ENCODE measurements at places on chromosomes 6 and 20.

DNA sequence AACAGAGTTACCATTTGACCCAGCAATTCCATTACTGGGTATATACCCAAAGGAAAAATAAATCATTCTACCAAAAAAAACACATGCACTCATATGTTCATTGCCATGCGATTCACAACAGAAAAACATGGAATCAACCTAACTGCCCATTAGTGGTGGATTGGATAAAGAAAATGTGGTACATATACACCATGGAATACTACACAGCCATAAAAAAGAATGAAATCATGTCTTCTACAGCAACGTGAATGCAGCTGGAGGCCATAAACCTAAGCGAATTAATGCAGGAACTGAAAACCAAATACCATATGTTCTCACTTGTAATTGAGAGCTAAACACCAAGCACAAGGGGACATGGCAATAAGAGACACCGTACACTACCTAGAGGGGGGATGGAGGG is 12.5 kb downstream of the RALGAPA2 start:
- H3K27ac ChIP-seq = no peak overlapping the region
- DNase-seq = no peak
- no peak overlapping the region for H3K4me3 ChIP-seq
- no peaks in the 10 kb centered on the region for H3K27me3 ChIP-seq
- H3K4me1 ChIP-seq = no peaks in the 10 kb centered on the region

DNA sequence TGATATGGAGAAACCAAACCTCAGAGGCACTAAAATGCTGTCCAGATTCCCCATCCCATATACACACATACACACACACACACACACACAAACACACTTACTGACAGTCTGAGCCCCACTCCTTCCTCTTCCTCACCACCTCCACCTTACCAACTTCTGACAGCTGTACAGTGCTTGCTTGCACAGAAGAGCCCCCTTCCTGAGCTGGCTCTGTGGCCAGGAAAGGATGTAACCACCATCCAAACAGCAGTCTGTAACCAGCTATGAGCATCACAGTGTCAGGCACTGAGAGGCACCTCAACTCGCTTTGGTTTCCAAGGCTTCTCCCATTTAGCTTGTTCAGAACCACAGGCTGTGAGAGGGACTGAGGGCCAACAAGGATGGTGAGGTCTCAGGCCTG is 5.9 kb upstream of the C6orf136 start:
- H3K36me3 ChIP-seq = peaks cover 30% of the 10 kb centered on the region
- H3K27ac ChIP-seq = peak overlapping the region; percentile 56
- DNase-seq = peak; percentile 15
- H3K4me3 ChIP-seq = no peak overlapping the region
- no peaks in the 10 kb centered on the region for H3K27me3 ChIP-seq

DNA sequence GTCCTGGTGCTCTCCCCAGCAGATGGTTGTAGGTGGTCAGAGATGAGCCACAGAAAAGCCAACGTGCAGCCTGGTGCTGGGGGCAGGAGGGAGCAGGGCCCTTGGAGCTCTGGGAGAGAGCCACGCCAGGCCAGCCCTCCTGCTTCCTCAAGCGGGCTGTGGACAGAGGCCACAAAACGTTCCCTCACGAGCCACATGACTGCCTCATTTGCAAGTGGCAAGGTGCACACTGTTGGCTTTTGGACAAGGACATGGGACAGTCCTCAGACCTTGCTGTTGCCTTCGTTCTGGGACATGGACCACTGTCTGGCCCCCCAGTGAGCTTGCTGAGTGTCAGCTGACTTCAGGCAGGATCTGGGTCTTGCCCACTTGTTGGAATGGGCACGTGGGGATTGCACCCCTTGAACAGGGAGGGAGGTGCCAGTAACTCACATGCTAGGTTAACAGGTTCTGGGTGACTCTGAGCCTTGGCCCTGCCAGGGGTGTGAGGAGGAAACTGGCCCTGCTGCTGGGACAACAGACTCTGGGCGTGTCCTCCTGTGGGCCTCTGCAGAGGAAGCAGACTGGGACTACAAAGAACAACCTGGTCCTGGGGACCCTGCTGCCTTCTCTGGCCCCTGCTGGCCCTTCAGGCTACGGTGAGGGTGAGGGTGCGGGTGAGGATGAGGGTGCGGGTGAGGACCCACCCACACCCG is 2.6 kb downstream of the SLCO4A1 start:
- peaks cover 6% of the 10 kb centered on the region for H3K27me3 ChIP-seq
- H3K4me1 ChIP-seq = peaks cover 20% of the 10 kb centered on the region
- H3K4me3 ChIP-seq = no peak overlapping the region
- DNase-seq = no peak
- no peak overlapping the region for H3K27ac ChIP-seq

DNA sequence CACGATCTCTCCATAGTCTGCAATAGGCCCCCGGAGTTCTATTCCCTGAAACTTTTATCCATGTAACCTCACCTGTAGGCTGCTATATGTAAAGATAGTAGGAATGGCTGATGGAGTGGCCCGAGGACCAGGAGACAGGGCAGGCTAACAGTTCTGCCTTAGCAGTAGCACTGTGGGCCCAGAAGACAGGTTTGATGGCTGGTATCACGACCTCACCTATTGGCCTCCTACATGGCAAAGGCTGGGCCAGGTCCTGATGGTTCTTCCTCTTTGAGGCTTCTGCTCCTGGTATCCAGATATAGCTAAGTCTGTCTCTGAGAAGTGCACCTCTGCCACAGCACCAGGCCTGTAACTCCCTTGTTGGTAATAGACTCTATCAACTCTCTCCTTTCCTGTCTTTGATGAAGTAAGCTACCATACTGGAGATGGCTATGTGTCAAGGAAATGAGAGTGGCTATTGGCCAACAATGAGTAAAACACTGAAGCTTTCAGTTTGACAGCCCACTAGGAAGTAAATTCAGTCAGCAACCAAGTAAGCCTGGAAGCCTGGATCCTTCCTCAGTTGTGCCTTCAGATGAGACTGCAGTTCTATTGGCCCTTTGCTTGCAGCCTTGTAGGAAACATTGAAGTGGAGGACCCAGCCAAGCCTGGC is 5.7 kb downstream of the SPEF1 start:
- H3K4me1 ChIP-seq = peaks cover 3% of the 10 kb centered on the region
- no peak for DNase-seq
- peaks cover 24% of the 10 kb centered on the region for H3K27me3 ChIP-seq
- H3K27ac ChIP-seq = no peak overlapping the region
- no peak overlapping the region for H3K4me3 ChIP-seq

DNA sequence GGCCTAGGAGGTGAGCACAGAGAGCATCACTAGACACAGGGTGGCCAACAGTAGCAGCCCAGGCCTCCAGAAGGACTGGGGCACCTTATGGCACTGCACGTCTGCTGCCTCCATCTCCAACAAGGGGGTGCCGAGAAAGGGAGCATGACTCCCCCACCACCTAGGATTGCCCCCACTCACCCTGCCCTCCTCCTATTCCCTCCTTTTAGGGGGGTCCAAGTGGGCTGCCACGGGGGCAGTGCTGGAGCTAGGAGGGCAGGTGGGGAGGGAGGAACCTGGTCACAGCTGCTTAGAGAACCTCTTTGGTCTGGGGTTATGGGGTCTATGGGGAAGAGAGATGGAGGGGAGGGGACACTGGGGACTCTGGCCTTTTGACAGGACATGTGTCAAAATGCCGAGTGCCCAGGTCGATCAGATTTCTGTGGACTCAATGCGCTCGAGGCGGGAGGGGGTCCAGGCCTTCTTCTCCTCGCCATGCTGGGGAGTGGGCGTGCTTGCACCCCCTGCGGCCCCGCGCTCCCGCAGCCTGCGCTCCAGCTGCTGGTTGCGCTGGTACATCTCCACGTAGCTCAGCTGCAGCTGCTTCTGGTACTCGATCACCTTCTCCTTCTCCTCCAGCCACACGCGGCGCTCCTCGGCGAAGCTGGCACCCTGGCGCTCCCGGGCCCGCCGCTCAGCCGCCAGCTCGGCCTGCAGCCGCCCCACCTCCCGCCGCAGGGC is 4.5 kb upstream of the FASTKD5 start:
- H3K27ac ChIP-seq = no peak overlapping the region
- H3K36me3 ChIP-seq = no peaks in the 10 kb centered on the region
- H3K4me1 ChIP-seq = peaks cover 15% of the 10 kb centered on the region
- no peak for DNase-seq
- peaks cover 26% of the 10 kb centered on the region for H3K27me3 ChIP-seq

GRCh38 chr6:108348655-108349349 is 53.9 kb downstream of the AFG1L start:
- no peak for DNase-seq
- no peaks in the 10 kb centered on the region for H3K4me1 ChIP-seq
- no peaks in the 10 kb centered on the region for H3K27me3 ChIP-seq
- H3K27ac ChIP-seq = no peak overlapping the region
- no peaks in the 10 kb centered on the region for H3K36me3 ChIP-seq
- H3K4me3 ChIP-seq = no peak overlapping the region

DNA sequence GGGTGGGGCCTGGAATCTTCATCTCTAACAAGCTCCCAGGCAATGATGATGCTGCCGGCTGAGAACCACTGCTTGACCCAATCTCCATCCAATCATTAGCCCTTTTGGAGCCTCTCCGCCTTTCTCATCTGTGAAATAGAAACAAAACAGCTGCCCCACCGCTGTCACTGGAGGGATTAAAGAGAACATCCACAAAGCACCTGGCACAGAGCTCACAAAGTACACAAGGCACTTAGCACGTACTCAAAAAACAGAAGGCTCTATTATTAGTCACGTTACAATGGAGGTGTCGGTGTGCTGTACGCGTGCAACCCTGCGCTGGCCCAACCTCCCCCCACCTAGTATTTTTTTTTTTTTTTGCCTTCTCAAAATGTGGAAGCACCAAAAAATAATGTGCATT is 213.5 kb upstream of the ARID1B start:
- H3K27me3 ChIP-seq = no peaks in the 10 kb centered on the region
- H3K36me3 ChIP-seq = no peaks in the 10 kb centered on the region
- H3K4me3 ChIP-seq = no peak overlapping the region
- no peak for DNase-seq

DNA sequence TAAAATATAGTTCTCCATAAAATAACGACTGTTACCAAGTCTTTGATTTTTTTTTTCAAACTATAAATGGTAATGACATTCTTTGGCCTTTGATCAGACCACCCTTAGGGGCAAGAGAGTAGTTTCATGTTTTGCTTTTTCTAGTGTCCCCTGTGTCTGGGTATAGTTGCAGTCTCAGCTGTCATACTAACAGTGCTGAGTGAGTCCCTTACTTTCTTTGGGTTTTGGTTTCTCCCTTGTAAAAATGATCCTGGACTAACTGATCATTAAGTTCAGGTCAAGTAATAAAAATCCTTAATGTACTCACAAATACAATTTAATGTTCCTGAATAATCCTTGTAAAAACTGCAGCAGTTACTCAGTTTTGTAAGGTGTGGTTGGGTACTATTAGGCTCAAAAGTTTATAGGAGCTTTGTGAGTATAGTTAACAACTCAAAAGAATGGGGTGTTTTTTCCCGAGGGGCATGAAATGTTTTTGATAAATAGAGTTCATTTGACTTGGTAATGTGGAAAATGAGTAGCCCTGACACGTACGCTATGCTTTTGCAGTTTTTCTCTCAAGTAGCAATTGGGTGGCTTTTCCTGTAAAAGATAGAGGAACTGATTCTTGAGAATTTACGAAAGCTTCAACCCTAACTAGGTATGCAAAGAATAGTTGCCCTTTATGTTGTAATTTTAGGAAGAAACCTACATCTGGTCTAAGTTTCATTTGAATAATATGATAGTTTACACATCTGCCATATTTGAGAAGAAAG is 6.2 kb downstream of the PTPN1 start:
- no peak for DNase-seq
- H3K27ac ChIP-seq = peak overlapping the region; percentile 65
- H3K36me3 ChIP-seq = no peaks in the 10 kb centered on the region

DNA sequence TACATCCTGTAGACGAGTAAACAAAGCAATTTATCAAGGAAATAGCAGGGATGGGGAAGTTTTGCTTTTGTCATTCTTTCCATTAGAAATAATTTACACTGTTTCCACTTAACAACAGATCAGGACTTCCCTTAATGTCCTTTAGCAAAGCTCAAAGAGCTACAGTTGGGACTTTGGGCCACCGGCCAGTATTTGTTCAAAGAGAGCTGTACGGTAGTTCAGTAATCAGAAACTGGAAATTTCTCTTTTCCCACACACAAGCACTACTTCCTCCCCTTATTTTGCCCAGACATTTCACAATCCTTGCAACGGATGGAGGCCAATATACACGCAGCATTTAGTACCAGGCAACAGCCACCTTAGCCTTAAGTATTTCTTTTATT is 12.1 kb upstream of the HINT3 start:
- DNase-seq = no peak
- no peak overlapping the region for H3K27ac ChIP-seq
- H3K27me3 ChIP-seq = no peaks in the 10 kb centered on the region
- H3K4me1 ChIP-seq = no peaks in the 10 kb centered on the region
- no peak overlapping the region for H3K4me3 ChIP-seq

GRCh38 chr6:166697113-166697512 is 70.1 kb upstream of the RPS6KA2 start:
- H3K27ac ChIP-seq = no peak overlapping the region
- H3K36me3 ChIP-seq = no peaks in the 10 kb centered on the region
- DNase-seq = no peak
- no peak overlapping the region for H3K4me3 ChIP-seq
- H3K4me1 ChIP-seq = peaks cover 2% of the 10 kb centered on the region

- H3K27ac ChIP-seq = no peak overlapping the region
- H3K4me1 ChIP-seq = peaks cover 64% of the 10 kb centered on the region
- H3K4me3 ChIP-seq = no peak overlapping the region
- H3K36me3 ChIP-seq = no peaks in the 10 kb centered on the region
Observed at GRCh38 chr6:14658030-14658429, 540.5 kb downstream of the CD83 start.

GRCh38 chr6:138017166-138017757 is 90.0 kb downstream of the PERP start:
- no peaks in the 10 kb centered on the region for H3K36me3 ChIP-seq
- H3K4me3 ChIP-seq = no peak overlapping the region
- DNase-seq = no peak

- no peaks in the 10 kb centered on the region for H3K27me3 ChIP-seq
- peaks cover 16% of the 10 kb centered on the region for H3K4me1 ChIP-seq
- H3K4me3 ChIP-seq = no peak overlapping the region
- no peak overlapping the region for H3K27ac ChIP-seq
Observed at GRCh38 chr6:28353981-28354676, 4.4 kb downstream of the ZKSCAN3 start.

DNA sequence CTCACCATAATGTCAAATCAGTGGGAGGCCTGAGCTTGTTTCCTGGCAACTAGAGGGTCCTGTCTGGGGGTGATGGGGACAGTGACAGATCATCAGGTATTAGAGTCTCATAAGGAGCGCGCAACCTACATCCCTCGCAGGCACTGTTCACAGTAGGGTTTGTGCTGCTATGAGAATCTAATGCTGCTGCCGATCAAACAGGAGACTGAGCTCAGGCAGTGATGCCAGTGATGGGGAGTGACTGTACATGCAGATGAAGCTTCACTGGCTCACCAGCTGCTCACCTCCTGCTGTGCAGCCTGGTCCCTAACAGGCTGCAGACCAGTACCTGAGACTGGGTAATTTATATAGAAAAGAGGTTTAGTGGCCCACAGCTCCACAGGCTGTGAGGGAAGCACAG is 147.3 kb downstream of the TTLL2 start:
- no peak overlapping the region for H3K27ac ChIP-seq
- no peaks in the 10 kb centered on the region for H3K36me3 ChIP-seq
- no peaks in the 10 kb centered on the region for H3K4me1 ChIP-seq
- no peaks in the 10 kb centered on the region for H3K27me3 ChIP-seq
- no peak overlapping the region for H3K4me3 ChIP-seq
- DNase-seq = no peak

Measured in thymus (tissue), 14 donors.